ENCODE measurements at places on chromosomes 7 and 10.

GRCh38 chr7:156993925-156994235 is 16.6 kb downstream of the MNX1 start:
- no peak for DNase-seq

DNA sequence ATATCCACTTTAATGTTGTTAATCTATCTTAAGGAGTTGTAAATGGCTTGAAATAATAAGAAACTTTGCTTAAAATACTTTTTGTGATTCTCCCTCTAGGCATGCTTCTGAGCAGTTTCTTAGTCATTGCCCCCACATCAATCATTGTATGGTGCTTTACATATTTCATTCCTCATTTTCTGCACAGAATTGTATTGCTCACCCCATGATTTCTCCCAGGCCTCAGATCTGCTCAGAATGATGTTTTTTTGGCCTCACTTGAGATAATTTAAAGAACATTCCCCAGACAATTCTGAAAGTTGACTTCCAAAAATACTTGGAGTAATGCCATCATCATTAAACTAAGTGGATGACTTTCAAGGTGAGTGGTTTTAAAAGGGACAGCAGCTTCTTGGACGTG is 82.1 kb upstream of the PRPS1L1 start:
- DNase-seq, result no peak

DNA sequence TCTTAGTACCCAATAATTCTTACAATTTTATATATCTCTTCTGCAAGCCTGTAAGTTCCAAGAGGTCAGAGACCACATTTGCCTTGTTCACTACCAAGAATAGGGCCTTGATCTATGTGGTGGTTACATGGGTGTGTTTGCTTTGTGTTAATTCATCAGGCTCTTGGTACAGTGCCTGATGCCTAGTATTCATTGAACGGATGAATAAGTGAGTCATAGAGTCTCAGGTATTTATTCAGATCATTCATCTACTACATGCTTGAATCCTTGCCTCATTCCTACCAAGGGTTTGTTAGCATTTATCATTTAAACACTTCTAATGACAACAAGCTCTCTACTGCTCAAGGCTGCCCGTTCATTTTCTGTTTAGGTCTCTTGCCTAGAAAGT is 11.3 kb upstream of the SGPL1 start:
- DNase-seq, result no peak

DNA sequence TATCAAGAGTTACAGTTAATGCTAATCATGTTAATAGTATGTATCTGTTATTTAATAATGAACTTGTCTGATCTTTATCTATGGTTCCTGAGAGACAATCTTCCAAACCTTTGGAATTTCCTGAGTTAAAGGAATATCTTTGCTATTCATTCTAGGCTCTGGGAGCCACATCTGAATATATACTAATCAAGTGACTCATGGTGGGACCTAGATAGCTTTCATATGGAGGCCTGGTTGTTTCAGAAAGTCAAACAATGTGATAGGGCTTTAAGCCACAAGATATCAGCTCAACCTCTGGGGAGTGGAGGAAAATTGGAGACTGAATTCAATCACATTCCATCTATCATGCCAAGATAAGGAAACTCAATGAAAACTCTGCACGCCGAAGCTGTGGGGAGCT is 746.4 kb downstream of the TNS3 start:
- no peak for DNase-seq

- peak; percentile 32 for DNase-seq
These were observed 44.1 kb upstream of the MXI1 start for GRCh38 chr10:110163192-110163773.

- DNase-seq, result no peak
These were observed 16.4 kb downstream of the AOAH start for GRCh38 chr7:36707898-36708297.

GRCh38 chr7:113891828-113892227 is 27.0 kb downstream of the PPP1R3A start:
- DNase-seq, result no peak

GRCh38 chr10:16363741-16364140 is 73.1 kb upstream of the PTER start:
- no peak for DNase-seq

DNA sequence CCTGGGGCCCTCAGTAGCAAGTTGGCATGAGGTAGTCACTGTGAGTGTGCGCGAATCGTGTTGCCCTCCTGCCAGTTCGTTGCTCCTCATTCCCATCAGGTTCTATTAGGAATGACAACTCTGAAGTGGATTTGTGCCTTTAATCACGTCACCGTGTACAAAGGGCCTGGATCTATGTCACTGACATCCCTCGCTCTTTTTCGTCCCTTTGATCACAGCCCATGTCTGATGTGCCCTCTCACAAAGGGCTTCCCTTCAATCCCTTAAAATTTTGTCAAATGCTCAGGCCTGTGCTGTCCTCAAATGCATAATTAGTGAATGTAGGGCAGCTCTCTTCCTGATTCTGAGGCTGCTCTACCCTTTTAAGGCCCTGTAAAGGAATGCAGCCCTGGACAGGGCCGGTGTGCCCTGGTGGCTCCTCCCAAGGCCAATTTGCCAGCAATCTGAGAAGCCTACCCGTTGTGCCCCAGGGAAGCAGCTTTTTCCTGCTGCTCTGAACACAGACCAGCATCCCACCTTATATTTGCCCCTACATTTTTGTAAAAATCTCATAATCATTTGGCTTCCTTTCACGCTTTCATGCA is 93.6 kb downstream of the TMEM178B start:
- DNase-seq, result no peak

GRCh38 chr10:98919899-98920298 is 315.8 kb downstream of the HPSE2 start:
- DNase-seq, result no peak

GRCh38 chr7:106952658-106953231 is 87.7 kb downstream of the PIK3CG start:
- DNase-seq, result no peak

- DNase-seq, result peak; percentile 7
These were observed 29.6 kb upstream of the FAM20C start for GRCh38 chr7:162632-163297.

DNA sequence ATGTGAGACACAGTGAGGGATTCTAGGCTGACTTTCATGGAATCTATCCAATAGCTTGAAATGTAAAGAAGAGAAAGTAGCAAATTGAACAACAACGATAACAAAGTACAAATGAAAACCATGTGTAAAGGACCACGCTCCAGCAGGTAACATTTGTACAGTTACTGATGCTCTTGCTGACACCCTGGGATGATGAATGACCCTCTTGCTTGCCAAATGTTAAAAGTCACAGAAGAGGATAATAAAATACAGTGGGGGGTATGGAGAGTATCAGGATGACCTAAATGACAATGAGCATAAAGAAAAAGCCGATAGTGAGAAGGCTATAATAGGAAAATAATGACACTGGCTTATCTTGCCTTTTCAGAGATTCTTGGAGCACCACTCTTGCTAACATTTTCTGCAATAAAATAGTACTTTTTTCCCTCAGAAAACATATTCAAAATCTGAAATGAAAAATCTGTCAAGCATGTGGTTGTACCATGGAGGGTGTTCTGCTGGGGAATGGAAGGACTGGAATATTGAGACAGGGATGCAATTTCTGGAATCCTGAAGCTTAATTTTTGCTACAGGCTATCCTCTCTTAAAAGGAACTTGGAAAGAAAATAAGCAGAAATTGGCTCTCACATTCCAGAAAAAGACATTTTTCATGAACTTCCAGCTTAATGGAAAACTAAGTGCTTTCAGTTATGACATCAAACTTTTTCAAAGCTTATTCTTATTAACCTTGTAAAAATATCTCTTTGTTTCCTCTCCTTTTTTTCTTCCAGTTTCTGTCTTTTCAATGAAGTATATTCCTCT is 303.2 kb upstream of the GHITM start:
- DNase-seq, result peak; percentile 41

DNA sequence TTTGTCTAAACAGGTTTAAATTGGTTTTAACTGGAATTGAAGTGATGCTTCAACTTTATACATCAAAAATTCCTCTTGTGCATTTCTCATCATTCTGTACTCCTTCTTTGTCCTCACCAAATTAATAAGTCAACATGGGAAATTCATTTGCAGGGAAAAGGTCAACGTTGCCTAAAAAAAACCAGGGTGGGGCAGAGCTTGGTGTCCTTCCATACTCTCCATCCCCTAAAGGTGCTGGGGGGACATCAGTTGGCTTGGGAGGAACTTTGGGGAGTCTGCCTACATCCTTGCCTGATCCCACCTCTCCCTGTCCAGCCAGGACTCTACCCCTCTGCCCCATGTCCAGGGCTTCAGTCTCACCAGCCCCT is 34.1 kb upstream of the SLC26A3 start:
- DNase-seq, result no peak

GRCh38 chr10:120951288-120951687 is 100.1 kb downstream of the WDR11 start:
- DNase-seq, result no peak

GRCh38 chr10:17795813-17796594 is 13.1 kb upstream of the MRC1 start:
- no peak for DNase-seq

DNA sequence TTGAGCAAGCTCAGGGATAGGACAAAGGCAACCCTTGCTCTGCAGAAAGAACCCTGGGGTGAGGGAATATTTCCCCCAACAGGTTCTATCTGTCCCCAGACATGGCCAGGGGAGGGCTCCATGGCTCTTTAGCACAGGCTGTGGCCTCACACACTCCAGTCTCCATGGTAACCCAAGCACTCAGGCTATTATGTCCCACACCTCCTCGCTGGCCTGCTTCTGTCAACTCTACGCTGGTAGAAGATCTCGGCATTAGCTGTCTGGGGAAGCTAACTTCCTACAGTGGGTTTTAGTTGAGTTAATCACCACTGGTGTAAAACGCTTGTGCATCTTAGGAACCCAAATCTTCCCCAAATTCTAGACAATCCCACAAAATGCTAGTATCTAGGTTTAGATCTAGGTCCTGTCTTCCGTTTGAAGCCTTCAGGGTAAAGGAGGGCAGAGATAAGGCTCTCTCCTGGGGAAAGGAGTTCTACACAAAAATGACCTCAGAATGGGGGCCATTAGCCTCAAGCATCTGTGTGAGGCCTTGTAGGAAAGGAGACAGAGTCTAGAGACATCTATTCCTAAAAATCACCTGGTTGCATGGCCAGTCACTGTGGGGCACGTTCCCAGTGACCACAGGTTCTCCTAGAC is 36.7 kb upstream of the SLIT1 start:
- peak; percentile 31 for DNase-seq

DNA sequence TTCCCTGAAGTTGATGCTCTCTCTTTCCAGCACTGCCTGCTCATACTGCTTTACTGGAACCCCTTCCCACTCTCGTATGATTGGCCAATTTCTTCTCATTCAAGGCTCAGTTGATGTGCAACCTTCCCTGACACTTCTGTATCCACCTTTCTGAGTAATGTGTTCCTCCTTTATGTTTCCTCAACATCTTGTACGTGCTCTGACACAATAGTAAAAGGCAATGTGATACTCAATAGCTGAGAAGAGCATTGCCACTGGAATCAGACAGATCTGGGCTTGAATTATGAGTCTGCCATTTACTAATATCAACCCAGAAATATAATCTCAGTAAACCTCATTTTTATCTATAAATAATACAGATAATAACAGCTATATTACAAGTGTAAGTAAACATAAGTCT is 34.7 kb downstream of the ARL4A start:
- DNase-seq, result no peak

DNA sequence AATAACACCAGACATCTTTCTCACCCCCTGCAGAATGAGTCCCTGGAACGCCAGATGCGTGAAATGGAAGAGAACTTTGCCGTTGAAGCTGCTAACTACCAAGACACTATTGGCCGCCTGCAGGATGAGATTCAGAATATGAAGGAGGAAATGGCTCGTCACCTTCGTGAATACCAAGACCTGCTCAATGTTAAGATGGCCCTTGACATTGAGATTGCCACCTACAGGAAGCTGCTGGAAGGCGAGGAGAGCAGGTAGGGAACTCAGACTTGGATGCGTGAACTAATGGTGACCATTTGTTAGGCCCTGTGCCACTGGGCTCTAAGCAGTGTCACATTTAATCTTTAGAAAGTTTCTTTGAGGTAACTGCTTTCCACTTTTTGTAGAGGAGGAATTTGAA is 7.1 kb downstream of the VIM start:
- DNase-seq, result no peak

DNA sequence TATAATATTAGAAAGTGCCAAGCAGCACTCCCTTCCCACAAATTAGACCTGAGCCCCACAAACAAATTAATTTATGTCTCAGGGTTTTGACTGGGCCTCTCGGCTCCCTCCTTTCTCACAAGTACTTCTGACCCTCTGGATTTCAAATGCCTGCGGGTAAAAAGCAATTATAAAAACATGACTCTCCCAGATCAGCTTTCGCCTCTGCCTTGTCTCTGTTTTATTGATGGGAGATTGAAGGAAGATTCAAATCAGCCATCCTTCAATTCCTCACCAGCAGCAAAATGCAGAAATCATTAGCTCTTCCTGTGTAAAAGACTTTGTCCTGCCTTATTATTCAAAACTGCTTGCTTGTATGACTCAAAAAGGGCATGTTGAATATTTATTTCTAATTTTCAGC is 453.7 kb upstream of the MKI67 start:
- DNase-seq, result no peak

DNA sequence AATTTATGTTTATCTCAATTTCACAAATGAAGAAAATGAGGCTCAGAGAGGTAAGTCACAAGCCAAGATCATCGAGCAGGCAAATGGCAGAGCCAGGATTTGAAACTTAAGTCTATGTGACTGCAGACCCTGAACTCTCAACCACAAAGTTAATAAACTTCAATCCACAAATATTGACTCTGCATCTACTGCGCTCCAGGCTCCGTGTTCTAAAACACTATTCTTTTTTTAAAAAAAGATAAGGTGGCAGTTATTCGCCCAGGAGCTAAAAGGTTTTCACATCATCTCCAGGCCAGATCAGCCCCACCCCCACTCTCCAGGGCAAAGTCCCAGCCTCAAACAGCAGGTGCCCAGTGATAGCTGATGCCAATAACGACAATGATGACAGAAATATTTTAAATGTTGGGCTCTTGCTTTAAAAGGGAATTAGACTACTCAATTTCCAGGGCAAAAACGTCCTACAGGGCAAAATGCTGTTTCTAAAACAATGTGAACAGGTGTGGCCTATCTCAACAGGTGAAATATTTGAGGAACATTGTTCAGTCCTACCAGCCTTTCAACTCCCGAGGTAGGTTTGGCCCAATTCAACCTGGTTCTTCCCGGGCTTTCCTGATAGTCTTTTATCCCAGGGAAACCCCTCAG is 85.2 kb downstream of the SORBS1 start:
- DNase-seq, result no peak

DNA sequence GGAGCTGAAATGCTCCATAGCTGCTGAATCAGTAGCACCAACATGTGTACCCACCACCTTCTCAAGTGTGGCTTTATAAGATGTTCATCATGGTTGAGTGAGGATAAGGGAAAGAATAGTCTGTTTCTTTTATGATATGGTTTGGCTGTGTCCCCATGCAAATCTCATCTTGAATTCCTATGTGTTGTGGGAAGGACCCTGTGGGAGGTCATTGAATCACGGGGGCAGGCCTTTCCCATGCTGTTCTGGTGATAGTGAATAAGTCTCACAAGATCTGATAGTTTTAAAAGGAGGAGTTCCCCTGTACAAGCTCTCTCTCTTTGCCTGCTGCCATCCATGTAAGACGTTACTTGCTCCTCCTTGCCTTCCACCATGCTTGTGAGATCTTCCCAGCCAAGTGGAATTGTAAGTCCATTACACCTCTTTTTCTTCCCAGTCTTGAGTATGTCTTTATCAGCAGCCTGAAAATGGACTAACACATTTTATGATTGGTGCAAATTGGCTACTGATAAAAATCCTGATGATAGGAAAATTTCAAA is 799.9 kb downstream of the TNS3 start:
- no peak for DNase-seq

Measured in NCI-H2227 treated with DMSO at 0.1 percent for 48 hours (cell line).